Activated CD4-positive, alpha-beta T cell treated with anti-CD3 and anti-CD28 coated beads, Interleukin-10, Interleukin-2, amounts not matched to agents 100 ng/mL and 50 ng/mL, durations not matched to agents 16 hours and 8 hours (primary cell): ENCODE measurements at places on chromosomes 6 and 20.

GRCh38 chr20:8756410-8756809, 312.5 kb upstream of the PLCB4 start:
- no peak for DNase-seq

- DNase-seq = no peak
Observed at GRCh38 chr6:110545081-110545872, 68.9 kb upstream of the SLC22A16 start.

GRCh38 chr20:36654506-36654905, 8.5 kb upstream of the SLA2 start:
- DNase-seq = no peak

DNA sequence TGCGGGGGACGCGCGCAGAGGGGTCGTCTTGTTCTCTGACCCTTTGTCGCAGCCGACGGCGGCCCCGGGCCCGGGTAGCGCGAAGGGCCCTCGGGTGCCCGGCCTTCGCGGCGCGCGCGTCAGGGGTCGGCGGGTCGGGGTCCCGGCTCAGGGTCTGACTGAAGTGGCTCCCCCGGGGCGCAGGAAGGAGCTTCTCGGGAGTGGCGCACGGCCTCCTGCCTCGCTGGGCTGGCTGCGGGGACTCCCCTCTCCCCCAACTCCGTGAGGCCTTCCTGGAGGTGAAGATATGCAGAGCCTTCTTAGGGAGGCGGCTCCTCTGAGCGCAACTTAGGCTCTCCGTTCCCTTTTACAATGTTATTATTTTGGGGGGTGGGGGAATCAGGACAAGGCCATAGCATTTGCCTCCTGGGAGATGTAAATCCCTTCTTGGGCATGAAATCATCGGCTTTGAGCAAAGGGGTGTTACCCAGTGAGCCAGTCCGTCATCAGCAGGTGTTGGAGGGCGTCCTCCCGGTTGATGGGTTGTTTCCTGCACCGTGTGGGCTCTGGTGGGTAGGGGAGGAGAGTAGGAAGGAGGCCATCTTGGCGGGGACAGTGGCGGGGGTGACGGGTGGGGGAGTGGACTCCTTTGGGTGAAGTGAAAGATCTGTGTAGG, 523 bp downstream of the CDS2 start:
- peak; percentile 82 for DNase-seq

DNA sequence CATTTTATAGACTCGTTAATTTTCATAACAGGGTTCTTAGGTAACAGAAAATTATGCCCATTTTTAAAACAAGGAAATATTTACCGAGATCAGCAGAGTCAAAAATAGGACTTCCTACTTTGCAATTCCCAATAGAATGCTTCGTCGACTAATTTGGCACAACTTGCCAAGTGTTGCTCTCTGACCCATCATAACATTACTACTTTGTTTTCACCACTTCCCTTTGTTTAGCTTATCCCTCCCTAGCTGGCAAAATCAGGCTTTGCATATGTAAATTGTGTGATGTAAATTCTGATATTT, 914 bp upstream of the RANBP9 start:
- DNase-seq = peak; percentile 48

DNA sequence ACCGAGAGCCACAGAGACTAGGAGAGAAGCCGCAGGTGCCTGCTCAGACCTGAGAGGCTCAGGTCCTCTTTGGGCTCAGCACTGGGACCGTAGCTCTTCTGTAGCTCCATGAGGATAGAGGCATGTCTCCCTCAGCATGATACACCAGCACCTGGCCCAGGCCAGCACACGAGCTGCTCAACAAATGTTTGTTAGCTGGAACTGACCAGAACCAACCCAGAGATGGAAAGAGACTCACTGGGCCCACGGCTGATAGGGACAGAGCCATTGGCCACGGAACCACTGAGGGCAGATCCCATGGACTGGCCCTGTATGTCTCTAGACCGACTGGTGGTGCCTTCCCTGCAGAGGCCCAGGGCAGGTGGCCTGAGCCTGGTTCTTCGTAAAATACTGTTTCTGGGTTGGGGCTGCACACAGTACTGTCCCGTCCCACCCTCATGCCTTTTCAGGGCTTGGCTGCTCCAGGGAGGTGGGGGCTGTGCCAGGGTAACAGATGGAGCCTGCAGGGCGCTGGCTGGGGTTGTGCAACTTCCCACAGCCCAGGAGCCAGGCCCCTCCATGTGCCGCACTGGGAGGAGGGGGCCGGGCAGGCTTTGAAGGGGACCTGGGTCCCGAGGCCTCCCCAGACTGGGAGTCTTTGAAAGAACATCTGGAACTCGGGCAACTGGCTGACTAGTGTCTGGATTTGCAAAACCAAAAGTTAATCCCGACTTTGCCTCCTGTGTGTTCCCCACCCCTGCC, 5.2 kb downstream of the C20orf204 start:
- no peak for DNase-seq
